ENCODE measurements at places on chromosomes 2 and 18.

DNA sequence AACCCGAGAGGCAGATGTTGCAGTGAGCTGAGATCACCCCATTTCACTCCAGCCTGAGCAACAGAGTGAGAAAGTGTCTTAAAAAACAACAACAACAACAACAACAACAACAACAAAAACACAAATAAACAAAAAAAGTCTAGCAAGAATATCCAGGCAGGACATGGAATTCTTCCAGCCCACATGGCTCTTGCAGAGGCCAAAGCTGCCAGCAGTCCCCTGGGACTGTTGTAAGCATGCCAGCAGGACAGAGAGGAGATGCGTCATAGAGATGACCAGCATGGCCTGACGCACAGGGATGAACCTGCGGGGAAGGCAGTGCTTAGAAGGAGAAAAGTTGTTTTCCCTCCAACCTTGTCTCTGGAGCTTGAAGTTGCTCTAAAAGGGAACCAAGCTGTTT lies 182.3 kb upstream of the PGAP1 start:
- no peak for DNase-seq

- DNase-seq: peak; percentile 49
Observed at GRCh38 chr2:143034292-143035074, 94.7 kb upstream of the ARHGAP15 start.

DNA sequence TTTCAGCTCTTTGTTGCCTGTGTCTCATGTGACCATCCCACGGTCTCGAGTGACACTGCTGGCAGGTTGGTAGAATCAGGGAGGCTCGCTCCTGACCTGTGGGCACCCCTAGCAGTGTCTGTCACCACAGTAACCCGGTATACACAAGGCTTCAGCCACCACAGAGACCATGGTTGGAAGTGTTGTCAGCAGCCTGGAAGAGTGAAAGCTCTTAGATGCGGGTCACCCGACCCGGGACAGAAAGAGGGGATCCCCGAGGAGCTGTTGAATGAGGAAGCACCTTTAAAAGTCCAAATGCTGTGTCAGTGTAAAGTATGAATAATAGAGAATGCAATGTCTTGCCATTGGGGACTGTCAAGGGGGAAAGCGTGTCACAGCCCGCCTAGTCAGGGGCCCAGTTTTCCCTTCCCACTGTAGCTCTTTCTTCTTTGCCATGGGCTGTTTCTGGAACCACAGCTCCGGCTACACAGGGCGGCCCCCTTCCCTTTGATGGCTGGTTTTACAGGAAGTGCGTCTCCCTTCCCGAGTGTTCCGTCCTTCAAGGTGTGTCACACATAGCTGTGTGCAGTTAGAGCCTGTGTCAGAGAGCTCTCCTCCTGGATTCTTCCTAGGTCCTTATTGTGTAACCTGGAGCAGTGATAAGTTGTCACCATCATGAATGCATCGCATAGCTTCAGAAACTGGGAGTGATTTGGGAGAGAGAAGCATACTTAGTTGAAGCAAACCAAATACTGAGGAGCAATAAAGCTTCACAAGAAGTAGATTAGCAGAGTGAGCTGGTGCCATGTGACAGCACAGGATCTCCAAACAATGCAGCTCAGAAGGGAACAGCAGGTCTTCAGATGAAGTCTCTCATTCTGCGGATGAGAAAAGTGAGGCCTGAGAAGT lies 81.4 kb downstream of the MTCL1 start:
- DNase-seq: no peak

- DNase-seq: peak; percentile 69
Observed at GRCh38 chr2:70132244-70133126, 45.2 kb downstream of the PCBP1 start.

GRCh38 chr2:206804326-206804725 lies 38.9 kb downstream of the FASTKD2 start:
- DNase-seq: no peak

GRCh38 chr2:20419752-20420151 lies 27.1 kb upstream of the RHOB start:
- DNase-seq: no peak

GRCh38 chr18:76875390-76876325 lies 53.3 kb downstream of the ZNF236 start:
- peak; percentile 59 for DNase-seq

DNA sequence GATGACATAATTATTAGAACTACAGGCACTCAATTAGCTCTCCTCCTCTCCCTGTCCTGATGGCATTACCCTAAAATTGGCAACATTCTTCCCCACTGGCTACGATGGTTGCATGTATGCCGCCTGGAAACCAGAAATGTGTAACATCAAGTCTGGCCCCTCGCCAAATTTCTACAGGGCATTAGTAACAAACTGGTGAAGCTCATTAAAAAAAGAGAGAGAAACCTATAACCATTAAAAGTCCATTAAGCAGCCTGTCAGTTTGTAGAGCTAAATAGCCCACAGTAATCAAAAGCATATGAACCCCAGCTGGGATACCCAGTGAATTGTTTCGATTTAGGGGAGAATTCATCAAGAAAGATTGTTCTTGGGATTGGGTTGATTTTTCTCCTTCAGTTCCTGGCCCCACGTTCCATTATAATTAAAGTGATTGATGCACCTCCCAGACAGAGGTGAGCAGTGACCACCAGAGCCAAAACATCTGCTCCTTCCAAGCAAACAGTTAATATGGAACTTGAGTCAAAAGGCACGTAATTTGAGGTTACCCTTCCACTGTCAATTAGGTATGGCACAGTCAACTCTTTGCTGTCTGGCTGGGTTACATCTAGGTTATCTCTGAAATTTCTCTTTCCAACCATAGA lies 208.6 kb downstream of the C1D start:
- no peak for DNase-seq

- DNase-seq: no peak
Observed at GRCh38 chr2:189171956-189172609, 7.5 kb downstream of the COL5A2 start.

DNA sequence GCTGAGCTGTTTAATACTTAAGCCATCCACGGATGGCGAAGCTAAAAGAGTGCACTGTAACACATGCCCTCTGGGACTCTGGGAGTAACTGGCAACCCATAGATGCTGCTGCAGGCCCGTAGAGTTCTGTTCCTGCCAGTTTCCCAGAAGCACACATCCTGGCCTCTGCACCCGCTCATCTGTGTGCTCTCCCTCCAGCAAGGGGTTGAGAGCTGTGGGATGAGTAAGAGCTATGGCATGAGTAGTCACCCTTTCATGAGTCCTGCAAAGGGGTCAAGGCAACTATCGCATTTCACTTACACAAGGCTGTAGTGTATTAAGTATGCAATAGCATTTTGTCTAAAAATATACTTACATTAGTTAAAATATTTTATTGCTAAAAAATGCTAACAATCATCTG lies 1341.8 kb upstream of the NXPH2 start:
- no peak for DNase-seq

DNA sequence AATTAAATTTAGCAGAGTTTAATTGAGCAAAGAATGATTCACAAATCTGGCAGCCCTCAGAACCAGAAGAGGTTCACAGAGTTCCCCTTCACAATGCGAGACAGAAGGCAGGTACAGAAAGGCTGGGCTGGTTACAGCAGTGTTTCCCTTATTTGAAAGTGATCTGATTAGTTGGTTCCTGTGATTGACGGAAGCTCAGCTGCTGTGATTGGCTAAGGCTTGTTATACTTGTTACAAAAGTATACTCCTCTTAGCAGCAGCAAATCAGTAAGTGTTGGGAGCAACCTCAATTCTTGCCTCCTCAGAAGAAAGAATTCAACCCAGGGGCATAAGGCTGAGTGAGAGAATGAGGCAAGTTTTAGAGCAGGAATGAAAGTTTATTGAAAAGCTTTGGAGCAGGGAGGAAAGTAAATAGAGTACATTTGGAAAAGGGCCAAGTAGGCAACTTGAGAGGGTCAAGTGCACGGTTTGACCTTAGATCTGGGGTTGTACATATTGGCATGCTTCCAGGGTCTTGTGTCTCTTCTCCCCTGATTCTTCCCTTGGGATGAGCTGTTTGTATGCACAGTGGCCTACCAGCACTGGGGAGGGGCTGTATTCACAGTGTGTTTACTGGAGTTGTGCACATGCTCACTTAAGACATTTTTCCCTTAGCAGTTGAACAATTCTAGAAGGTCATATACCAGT lies 431.8 kb upstream of the RAB12 start:
- DNase-seq: no peak

GRCh38 chr2:105744909-105745853 lies at the start of gene NCK2:
NCK2 (plus strand) TSS chr2:105744912; CDS start chr2:105855064, 110,152 bp downstream.
- peak; percentile 50 for DNase-seq

- DNase-seq: peak; percentile 77
Observed at GRCh38 chr2:240567872-240568677, at the start of gene RNPEPL1. RNPEPL1 (plus strand) TSS chr2:240568484; CDS start chr2:240568587, 103 bp downstream.

- no peak for DNase-seq
Observed at GRCh38 chr18:9025091-9025838, 77.2 kb upstream of the NDUFV2 start.

GRCh38 chr2:71464389-71464788 lies 11.0 kb downstream of the DYSF start:
- no peak for DNase-seq

DNA sequence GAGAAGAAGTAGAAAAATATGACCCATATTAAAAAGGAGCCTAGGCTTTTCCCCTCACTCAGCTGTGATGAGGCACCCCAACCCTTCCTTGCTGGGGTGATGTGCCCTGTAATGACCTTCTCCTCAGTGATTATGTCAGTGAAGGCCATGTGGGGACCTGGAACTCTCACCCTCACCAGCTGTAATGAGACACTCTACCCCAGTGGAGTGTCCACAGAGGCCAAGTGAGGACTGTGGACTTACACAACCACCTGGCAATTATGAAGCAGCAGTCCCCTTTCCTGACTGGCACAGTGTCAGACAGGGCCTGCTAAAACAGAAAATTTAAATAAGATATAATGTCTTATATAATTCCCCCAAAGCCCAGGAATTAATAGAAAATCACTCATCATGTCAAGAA lies 54.2 kb downstream of the SEMA4F start:
- DNase-seq: no peak

DNA sequence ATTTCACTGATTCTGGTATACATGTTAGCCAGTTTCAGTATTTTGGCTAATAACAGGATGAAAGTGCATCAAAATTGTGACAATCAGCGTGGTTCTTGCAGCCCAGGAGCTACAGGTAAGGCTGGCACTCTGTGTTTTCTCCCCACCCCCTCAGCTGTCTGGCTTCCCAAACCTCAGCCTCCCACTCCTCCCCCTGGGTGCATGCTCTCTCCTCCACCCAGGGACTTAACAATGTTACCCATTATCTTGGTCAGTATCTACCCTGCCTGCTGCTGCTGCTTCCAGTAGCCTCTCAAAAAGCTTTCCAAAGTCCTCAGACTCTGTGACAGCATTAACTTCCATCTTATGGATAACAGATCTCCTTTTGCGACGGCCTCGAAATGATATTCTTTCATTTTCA lies 41.0 kb downstream of the TRABD2A start:
- no peak for DNase-seq

GRCh38 chr2:58137856-58138255 lies 91.2 kb downstream of the VRK2 start:
- DNase-seq: no peak

DNA sequence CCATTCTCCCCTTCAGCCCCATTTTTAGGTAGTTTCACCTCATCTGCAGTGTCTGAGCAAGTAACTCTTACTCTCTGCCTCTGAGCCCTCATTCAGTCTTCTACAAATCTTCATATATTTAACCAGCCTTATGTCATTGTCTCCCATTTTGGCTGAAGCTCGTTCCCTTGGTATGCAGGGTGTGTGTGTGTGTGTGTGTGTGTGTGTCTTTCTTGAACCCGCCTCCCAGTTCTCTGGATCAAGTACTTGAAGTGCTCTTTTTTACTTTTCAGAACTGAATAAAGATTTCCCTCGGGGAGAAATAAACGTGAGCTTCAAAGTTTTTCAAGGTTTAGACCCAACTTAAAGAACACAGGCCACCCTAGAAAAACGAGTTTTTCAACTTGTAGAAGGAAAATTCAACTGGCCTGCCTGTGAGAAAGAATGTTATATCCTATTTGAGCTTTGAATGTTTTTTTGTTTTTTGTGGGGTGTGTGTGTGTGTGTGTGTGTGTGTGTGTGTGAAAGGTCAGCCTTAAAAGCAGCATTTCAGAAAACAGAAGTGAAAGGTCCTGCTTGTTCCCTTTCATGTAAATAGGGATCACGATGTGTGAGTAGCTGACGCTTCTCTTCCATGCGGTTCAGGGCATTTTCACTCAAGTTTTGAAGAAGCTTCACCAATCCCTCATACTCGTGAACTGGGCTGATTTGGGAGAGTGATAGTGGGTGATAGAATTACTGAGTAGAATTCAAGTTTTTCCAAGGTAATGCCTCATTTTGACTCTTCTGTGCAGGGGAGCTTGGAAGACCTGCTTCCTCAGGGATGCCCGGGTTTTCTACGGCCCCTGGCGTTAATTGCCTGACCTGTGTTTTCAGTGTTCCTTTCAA lies 50.6 kb upstream of the EML6 start:
- peak; percentile 76 for DNase-seq

GRCh38 chr2:159758686-159759085 lies 39.3 kb downstream of the CD302 start:
- DNase-seq: no peak

DNA sequence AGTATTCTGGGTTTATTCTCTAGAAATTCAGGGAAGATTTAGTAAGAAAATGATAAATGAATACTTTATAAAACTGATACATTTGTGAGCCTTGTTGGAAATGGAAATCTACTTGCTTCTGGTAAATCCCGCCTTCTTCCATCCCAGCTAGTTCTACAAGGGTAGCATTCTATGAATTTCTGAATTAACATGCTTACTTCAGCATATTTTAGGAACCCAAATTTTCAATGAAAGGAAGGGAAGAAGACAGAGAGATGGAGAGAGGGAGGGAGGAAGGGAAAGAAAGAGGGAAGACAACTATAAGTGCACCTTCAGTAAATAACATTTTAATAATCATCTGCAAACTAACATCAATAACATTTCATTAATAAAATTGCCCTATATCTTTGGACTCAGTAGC lies 26.6 kb upstream of the TMEM237 start:
- no peak for DNase-seq

DNA sequence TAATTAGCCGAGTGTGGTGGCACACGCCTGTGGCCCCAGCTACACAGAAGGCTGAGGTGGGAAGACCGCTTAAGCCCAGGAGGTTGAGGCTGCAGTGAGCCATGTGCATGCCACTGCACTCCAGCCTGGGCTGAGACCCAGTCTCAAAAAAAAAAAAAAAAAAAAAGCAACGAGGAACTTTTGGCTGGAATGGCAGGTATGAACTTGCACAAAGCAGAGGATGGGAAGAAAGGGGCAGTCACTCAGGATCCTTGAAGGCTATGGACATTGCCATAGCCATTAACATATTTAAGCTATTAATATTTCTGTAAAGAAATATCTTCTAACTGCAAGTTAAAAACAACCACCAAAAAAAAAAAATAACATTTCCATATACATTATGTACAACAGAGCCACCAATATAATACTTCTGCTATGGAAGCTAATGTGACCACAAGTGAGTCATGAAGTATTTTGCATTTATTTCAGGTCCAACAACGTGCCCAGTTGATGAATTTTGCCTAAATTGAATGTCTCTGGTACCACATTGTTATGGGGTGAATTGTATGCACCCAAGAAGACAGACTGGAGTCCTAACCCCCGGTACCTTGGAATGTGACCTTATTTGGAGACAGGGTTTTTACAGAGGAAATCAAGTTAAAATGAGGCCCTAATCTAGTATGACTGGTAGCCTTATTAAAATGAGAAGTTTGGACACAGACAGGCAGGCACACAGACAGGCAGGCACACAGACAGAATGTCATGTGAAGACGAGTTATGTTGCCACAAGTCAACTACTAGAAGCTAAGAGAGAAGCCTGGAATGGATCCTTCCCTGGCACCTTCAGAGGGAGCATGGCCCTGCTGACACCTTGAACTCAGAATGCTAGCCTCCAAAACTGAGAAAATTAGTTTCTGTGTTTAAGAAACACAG lies 102.8 kb downstream of the RBMS1 start:
- no peak for DNase-seq

- peak; percentile 76 for DNase-seq
Observed at GRCh38 chr2:55618275-55619055, 1.0 kb upstream of the PPP4R3B start.

Measured in GM13976 (cell line).